ENCODE measurements at places on chromosomes 5 and 9.

DNA sequence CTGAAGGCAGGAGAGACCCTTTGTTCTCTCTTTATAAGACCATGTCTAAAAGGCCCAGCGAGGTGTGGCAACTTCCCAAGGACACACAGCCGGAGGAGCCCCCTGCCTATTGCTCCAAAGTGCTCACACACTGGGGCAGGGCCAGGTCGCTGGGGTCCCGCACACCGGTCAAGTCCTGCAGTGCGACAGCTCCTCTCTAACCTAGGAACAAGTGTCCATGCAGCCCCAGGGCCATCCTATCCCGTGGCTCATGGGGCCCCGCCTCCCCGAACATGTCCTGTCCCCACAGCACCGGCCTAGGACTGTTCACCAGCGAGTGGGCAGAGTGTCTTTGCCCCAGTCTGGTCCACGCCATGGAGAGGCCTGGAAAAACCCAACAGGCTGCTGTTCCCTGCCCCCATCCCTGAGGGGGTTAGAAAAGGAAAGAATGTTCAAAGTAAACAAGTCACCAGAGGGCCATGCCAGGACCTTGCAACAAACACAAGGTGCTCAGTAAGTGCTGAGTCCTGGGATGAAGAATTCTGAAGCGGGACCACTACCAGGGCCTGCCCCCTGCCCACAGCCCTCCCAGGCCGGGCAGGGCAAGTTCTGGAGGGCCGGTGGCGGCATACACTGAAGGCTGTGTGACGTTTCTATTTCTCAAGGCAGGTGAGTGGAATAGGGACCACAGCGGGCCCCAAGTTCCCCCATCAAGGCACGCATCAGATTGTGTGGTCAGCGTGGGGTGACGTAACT is 938 bp downstream of the NINJ1 start:
- no peak for DNase-seq

DNA sequence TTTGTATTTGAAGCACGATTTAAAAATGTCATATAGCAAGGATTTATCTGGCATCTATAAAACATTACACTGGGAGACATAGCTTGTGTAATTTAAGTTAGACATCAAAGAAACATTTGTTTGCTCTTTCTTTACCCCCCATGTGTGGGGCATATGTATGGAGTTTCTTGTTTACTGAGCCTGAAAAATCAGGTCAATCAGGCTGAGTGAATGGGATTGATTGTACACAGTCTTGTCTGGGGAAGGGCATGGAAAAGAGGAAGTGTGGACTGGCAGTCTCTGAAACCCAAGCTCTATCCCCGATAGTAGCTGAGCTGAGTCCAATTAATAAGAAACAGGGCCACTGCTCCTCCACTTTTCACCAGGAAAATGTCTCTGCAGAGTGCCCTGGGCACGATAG is 49.4 kb downstream of the SLC46A2 start:
- no peak for DNase-seq

DNA sequence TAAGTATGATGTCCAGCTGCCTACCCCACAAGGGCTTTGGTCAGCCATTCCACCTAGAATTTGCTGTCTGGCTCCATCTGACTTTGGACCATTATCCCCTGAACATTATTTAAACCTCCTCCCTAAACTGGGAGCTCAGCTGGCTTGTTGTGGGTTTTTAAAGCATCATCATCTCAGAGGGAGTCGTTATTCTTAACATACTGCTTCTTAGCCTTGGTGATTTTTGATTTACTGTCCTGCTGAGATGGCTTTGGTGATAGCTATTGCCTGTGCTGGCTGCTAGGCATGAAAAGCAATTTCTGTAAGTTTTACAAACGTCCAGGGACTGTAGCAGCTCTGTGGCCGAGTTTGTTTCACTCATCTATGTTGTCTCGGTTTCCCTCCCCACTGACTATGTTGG is 256.1 kb downstream of the NR3C1 start:
- no peak for DNase-seq

DNA sequence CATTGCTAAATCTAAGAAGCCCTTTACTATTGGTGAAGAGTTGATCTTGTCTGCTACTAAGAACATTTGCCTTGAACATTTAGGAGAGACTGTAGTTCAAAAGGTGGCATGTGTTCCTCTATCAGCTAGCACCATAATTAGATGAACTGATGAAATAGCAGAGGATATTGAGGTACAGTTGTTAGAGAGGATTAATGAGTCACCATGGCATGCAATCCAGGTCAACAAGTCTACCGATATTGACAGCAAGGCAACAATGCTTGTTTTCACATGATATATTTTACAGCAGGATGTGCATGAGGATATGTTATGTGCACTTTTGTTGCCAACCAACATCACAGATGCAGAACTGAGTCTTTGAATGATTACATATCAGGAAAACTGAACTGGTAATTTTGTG is 134.3 kb upstream of the CDH9 start:
- DNase-seq = no peak

GRCh38 chr5:38113456-38113855 is 144.9 kb upstream of the EGFLAM start:
- no peak for DNase-seq

- no peak for DNase-seq
Observed at GRCh38 chr9:107717529-107718314, 228.2 kb upstream of the KLF4 start.

GRCh38 chr5:39569857-39570256 is 145.1 kb upstream of the DAB2 start:
- no peak for DNase-seq

GRCh38 chr9:38149647-38150046 is 80.6 kb upstream of the SHB start:
- no peak for DNase-seq

DNA sequence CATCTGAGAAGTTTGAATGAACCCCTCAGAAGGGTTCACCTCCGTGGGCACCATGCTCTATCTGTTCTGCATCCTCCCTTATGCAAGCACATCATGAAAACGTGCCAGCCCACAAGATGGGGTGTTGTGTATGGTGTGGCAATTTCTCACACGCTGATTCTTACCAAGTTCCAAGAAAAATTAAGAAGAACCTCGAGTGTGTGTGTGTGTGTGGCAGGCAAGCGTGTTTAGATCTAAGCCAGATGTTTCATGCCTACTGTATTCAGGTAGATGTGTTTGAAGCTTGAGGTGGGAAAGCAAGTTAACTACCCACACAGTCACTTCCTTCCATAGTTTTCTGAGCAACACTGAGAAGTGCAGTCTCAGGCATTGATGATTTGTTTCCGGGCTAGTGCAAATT is 77.7 kb upstream of the GNA14 start:
- DNase-seq = no peak

GRCh38 chr5:111733571-111733970 is 23.4 kb downstream of the NREP start:
- no peak for DNase-seq

GRCh38 chr5:134530301-134531077 is 5.0 kb downstream of the JADE2 start:
- no peak for DNase-seq

- no peak for DNase-seq
Observed at GRCh38 chr5:174281855-174282254, 236.3 kb downstream of the NSG2 start.

- no peak for DNase-seq
Observed at GRCh38 chr9:87564791-87565241, 67.1 kb downstream of the DAPK1 start.

DNA sequence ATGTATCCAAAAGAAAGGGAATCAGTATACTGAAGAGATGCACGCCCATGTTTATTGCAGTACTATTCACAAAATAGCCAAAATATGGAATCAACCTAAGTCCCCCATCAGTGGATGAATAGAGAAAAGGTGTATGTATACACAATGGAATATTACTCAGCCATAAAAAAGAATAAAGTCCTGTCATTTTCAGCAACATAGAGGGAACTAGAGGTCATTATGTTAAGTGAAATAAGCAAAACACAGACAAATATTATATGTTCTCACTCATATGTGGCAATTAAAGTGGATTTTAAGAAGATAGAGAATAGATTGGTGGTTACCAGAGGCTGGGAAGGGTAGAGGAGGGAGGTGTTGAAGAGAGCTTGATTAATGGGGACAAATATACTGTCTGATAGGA is 88.6 kb downstream of the NIPBL start:
- no peak for DNase-seq

GRCh38 chr9:7665874-7666273 is 133.7 kb downstream of the DMAC1 start:
- DNase-seq = no peak

- DNase-seq = peak; percentile 16
Observed at GRCh38 chr5:101976933-101977332, 319.2 kb downstream of the SLCO4C1 start.

GRCh38 chr9:90966031-90966290 is 164.3 kb downstream of the SYK start:
- no peak for DNase-seq

GRCh38 chr5:89090037-89090436 is 207.1 kb upstream of the MEF2C start:
- no peak for DNase-seq

- no peak for DNase-seq
Observed at GRCh38 chr5:29387384-29387783, 1806.1 kb upstream of the CDH6 start.

- DNase-seq = no peak
Observed at GRCh38 chr9:82920154-82920553, 142.8 kb downstream of the RASEF start.

- DNase-seq = no peak
Observed at GRCh38 chr9:136029556-136029955, 65.5 kb downstream of the NACC2 start.

DNA sequence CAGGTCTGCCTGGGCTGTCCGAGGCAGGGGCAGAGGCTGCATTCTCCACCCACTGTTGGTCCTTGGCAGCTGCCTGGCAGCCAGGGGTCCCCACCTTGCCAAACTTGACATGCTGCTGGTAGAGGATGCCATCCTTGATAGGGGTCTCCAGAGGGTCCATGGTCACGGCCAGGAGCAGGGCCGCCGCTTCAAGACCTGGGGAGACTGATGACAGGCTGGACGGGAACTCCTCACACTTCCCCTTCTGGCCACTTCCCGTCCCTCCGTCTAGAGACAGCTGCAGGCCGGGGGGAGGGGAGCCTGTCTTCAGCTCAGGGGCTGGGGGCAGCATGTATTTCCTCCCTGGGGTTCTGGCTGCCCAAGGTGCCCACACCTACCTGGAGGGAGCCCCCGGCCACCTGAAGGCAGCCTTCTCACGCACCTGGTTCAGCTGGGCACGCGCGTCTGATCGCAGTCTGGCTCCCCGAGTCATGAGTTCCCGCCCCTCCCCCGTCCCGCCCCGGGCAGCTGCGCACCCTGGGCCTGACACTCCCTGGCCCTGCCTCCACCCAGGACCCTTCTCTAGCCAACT is at the start of gene DOK3:
Gene DOK3, minus strand, starts transcription at position 446 of the 571 bp plus-strand sequence. Its CDS starts 286 bp downstream, at position 160.
- no peak for DNase-seq

DNA sequence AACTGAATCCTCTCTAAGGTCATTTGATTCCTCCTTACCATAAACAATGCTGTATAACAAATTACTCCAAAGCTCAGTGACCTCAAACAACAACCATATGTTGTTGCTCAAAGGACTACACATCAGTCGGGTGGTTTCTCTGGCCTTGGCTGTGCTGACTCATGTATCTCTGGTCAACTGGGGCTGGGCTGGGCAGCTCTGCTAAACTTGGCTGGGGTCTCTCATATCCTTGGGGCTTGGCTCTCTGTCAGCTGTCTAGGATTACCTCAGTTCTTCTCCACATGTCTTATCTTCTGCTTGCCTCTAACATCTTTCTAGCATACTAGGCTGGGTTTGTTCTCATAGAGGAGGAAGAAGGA is 86.4 kb downstream of the GALNT10 start:
- no peak for DNase-seq

DNA sequence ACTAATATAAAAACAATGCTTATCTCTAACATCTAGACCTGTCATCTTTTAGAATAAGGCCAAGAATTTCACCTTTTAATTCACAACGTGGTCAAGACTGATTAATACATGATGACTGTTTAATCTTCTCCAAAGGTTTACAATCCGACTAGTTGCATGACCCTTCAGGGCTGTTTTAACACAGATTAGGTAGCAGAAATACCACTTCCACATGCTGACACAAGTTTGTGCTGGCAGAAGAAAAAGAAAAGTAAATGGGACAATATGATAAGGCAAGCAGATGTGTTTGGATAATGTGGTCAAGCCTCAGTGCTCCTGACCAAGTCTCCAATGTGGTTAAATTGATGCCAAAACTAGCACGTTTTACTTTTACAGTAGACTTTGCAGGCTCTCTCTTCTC is 31.1 kb downstream of the SEMA6A start:
- no peak for DNase-seq

DNA sequence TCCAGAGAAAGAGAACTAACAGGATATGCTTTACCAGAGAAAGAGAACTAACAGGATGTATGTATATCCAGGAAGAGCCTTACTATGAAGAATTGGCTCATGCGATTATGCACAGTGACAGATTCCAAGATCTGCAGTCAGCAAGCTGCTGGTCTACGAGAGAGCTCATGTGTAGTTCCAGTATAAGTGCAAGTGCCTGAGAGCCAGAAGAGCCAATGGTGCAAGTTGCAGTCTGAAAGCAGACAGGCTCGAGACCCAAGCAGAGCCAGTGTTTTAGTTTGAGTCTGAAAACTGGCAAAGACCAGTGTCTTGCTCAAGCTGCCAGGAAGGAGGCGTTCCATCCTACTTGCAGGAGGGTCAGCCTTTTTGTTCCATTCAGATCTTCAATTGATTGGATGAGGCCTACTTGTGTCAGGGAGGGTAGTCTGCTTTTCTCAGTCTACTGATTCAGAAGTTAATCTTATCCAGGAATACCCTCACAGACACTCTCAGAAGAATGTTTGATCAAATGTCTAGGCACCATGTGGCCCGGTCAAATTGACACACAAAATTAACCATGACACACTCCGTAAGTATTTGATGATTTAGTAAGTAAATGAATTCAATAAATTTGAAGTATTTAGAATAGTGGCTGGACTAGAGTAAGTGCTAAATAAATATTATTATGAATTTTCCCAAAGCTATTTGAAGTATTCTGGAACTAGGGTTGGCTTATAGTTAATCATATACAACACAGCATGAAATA is 372.1 kb upstream of the SGCD start:
- DNase-seq = no peak

- no peak for DNase-seq
Observed at GRCh38 chr9:85892401-85892800, 48.5 kb upstream of the NAA35 start.

- DNase-seq = no peak
Observed at GRCh38 chr9:93464876-93465275, 11.5 kb upstream of the FAM120AOS start.

DNA sequence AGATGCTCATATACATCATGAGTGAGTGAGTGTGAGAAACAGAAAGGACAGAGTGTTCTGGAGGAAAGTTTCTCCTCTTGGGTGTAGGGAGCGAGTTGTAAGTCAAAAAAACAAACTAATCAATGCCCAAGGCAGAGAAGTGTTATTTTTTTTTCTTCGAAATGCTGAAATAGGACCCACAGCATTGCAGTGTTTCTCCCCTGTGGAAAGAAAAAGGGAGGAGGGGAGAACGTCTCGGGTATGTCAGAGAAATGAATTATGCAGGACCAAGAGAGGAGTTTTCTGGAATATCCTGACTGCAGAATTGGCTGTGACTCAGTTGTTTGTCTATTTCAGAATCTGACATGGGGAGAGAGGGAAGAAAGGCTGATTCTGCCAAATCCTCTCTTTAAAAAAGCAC is 337.9 kb upstream of the RFX3 start:
- no peak for DNase-seq

GRCh38 chr5:60362158-60362557 is 337.8 kb downstream of the DEPDC1B start:
- no peak for DNase-seq

All from NCI-H2171 treated with DMSO at 0.1 percent for 48 hours (cell line).